Germinal center (tissue), 1 donor: ENCODE measurements at places on chromosomes 1 and 21.

GRCh38 chr1:22971611-22972405 lies 858 bp downstream of the LACTBL1 start:
- no peak for DNase-seq

DNA sequence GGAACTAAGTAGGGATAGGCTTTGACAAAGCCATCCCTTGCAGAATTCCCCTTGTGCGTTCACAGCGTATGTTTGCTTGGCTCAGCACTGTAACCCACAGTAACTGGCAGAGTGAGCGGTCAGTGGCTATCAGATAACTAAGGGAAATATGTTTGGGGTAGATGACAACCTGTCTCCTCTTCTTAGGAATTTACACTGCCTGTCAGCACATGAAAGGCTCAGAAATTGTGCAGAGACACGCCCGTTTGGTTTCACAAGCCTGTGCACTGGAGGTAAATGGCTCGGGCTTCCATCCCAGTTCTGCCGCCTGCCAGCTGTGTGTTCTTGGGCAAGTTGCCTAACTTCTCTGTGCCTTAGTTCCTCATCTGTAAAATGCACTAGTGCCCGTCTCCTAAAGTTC lies 101.2 kb downstream of the PRDM2 start:
- no peak for DNase-seq

- DNase-seq: peak; percentile 98
These were observed at the start of gene GALE for GRCh38 chr1:23800400-23801337. TSS of gene GALE (minus strand) at chr1:23800754. CDS start at chr1:23799007, 1,747 bp downstream.

- no peak for DNase-seq
These were observed 43.1 kb upstream of the PTPRC start for GRCh38 chr1:198595765-198596164.

DNA sequence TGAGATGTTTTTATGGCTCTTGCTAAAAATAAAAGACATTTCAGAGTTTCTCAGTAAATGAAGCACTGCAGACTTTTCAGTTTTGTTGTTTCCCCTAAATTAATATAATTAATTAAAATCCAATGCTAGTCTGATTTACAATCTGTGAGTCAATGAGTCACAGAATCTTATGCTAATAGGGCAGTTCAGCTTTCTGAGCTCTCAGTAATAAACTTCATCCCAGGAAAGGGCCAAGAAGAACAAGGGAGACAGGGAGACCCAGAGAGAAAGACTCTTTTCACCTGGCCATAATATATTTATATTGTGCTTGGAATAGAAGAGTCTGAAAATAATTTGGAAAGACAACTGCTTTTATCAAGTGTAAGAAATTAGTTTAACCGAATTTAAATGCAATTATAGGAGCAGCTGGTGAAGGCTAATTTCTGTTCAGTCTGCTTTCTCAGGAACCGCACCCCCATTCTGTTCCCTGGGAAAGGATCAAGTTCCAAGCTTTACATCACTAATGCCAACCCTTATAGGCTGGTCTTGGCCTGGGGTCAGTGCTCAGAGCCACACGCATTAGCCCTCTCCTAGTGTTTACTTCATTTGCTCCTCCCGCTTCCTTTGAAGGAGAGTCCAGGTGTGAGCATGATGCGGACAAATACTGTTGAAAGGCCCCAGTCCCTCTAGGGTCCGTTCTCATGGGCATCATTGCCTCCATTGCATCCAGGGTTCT lies 145.6 kb downstream of the ZBTB18 start:
- no peak for DNase-seq

DNA sequence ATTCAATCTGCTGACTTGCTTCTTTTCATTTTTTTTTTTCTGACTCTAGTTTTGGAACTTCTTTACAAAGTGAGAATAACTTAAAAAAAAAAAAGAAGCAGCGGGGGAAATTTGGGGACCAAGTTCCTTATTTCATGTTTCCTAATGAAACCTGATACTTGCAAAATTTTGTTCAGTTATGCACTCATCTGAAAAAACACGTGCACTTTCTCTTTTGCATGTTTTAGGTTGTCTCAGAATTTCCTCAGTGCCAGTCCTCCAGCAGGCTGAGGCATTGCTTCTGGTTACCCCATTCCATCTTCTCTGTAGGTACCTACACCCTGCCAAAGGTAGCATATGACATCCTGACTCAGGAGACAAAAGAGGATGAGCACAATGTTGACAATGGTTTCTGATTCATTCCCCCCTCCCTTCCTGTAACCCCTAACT lies 299.7 kb downstream of the GRIK1 start:
- peak; percentile 15 for DNase-seq

- no peak for DNase-seq
These were observed 1714.1 kb downstream of the BRINP3 start for GRCh38 chr1:188763541-188763940.

DNA sequence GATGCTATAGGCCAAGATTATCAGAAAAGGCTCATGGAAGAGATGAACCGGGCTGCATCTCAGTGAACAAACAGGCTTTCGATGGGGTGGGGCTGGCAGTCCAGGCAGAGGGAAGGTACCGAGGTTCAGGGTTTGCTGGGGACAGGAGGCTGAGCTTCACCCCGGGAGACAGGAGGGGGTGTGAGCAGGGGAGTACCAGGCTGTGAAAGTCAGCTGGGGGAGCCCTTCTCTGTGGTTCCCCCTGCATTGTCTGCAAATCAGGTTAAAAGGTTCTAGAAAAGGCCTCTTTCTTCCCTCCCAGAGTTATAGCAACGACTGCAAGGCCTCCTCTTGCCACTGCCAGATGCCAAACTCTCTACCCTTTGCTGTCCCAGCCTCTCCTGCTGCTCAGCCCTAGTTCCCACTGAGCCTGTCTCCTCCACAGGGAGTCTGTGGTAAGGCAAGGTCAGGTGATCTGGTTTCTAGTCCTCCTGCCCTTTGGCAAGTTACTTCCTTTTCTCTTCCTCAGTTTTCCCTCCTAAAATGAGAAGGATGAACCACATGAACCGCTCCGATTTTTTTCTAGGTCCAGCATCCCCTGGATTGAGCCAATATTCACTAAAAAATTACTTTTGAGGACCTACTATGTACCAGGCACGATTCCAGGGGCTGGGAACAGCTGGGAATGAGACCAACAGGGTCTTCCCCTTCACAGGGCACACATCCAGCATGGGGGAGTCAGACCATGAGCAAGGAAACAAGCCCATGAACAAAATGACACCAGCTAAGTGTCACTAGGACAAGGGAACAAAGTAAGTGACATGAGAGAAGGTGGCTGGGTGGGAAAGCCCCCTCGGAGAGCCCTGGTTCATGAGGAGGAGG lies 7.2 kb downstream of the LAD1 start:
- DNase-seq: no peak

- DNase-seq: peak; percentile 69
These were observed 570 bp upstream of the NPR1 start for GRCh38 chr1:153677718-153678518.

DNA sequence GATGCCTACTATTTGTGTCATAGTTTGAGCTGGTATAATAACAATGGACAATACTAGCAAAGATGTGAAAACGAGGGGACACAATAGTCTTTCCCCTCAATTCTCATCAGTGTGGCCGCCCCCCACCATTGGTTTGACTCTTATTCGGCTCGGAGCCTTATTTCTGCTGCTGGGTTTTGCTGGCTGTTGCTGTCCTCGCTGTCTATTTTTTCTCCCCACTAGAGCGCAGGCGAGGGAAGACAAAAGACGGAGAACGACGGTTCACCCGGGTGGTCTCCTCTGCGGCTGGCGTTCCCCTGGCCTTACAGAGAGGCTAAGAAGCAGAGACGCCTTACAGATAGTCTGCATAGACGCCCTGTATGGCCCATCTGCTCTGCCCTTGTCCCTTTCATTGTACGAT lies 19.4 kb downstream of the CLIC6 start:
- no peak for DNase-seq

- peak; percentile 9 for DNase-seq
These were observed 41.0 kb downstream of the RXRG start for GRCh38 chr1:165403835-165404482.
